Anterior cingulate cortex (tissue), 58 donors: ENCODE measurements at places on chromosomes 1 and 21.
A peak's percentile ranks its signal among the peaks of the same experiment; 100 is the strongest.

- DNase-seq: peak; percentile 62
Measured at GRCh38 chr21:39451332-39452206, at the start of gene SH3BGR. SH3BGR (plus strand) TSS chr21:39451970; CDS start chr21:39452097, 127 bp downstream.

DNA sequence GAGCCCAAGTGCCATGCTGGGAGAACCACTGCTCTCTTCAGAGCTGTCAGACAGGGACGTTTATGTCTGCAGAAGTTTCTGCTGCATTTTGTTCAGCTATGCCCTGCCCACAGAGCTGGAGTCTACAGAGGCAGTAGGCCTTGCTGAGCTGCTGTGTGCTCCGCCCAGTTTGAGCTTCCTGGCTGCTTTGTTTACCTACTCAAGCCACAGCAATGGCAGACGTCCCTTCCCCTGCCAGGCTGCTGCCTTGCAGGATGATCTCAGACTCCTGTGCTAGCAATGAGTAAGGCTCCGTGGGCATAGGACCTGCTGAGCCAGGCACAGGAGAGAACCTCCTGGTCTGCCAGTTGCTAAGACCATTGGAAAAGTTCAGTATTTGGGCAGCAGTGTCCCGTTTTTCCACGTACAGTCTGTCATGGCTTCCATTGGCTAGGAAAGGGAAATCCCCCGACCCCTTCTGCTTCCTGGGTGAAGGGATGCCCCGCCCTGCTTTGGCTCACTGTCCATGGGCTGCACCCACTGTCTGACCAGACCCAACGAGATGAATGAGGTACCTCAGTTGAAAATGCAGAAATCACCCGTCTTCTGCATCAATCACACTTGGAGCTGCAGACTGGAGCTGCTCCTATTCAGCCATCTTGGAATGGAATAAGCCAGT is 31.9 kb downstream of the CYP4B1 start:
- DNase-seq: no peak

DNA sequence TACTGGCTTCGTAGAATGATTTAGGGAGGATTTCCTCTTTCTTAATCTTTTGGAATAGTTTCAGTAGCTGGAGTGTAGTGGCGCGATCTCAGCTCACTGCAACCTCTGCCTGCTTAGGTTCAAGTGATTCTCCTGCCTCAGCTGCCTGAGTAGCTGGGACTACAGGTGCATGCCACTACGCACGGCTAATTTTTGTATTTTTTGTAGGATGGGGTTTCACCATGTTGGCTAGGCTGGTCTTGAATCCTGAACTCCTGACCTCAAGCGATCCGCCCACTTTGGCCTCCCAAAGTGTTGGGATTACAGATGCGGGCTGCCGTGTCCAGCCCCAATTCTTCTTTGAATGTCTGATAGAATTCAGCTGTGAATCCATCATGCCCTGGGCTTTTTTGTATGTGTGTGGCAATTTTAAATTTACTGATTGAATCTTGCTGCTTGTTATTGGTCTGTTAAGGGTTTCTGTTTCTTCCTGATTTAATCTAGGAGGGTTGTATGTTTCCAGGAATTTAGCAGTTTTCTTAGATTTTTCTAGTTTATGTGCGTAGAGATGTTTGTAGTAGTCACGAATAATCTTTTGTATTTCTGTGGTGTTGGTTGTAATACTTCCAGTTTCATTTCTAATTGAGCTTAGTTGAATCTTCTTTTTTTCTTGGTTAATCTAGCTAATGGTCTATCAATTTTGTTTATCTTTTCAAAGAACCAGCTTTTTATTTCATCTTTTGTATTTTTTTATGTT is 15.3 kb downstream of the MAN1C1 start:
- DNase-seq: no peak

GRCh38 chr1:227437495-227438008 is 119.3 kb upstream of the CDC42BPA start:
- DNase-seq: no peak
